ENCODE measurements at places on chromosomes 2 and 18.

DNA sequence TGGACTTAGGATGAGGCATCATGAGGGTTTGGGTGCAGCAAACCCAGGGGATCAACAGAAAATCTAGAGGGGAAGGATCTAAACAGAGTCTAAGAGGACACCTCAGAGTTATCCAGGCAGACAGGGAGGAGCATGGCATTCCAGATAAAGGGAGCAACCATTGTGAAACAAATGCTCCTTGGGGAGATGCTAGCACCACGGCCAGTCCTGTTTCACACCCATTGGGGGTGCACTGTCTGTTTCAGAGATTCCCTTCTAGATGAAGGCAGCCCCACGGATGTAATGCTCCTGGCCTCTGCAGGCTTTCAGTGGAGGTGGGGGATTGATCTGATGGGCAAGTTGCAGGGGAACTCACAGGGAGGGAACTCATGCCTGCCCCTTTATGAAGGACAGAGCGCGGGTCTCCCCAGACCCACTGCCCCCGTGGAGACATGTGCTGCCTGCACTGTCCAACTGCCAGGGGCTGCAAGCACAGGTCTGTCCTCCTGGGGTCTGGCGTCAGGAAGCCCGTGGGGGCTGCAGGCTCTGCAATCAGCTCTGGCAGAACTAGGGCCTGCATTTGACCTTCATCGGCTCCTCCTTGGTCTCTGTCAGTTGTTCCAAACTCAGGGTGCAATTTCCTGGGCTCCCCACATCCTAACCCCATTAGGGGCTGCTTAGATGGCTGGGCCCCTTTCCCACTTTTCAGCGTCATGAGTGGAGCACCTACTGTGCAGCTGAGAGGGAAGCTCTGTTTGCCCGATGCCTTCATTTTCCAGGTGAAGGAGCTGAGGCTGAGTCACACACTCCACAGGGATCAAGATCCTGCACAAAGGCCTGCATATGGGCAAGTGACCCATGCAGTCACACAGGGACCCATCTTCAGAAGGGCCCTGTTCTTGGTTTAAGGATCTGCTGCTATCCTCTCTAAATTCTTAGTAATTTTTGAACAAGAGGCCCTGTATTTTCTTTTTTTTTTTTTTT lies 163.4 kb downstream of the ARL4C start:
- peak; percentile 25 for DNase-seq

DNA sequence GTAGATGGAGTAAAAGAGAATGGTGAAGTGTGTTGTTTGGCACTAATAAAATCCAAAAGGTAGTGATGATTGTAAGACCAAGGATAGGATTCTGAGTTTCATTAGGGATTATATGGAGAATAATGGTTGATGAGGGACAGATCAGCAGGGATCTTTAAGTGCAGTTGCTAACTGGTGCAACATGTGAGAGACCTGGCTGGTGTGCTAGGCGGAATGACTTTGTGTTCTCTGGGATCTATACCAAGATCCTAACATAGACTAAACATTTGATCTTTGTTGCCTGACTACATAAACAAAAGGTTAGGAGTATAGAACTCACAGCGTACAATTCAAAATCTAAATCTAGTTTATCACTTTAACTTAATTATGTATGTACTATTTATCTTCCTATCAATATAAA lies 135.4 kb downstream of the PTRHD1 start:
- no peak for DNase-seq

- no peak for DNase-seq
Observed at GRCh38 chr2:128524183-128524582, 205.5 kb upstream of the HS6ST1 start.

DNA sequence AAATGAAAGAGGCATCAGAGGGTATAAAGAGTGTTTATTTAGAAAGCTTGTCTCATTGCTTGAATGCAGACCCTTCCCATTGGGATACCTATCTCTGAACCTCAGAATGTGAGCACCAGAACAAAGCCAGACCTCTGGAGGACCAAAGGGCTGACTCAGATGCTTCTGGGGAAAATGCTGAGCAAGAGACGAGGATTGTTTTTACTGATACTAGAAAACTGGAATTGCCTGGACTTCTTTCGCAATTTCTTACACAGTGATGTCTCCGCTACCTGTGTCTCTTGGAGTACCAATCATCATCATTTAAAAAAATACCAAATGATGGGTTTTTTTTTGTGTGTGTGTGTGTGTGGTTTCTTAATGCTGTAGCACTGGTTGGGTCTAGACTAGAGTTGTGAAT lies 55.6 kb upstream of the CCDC85A start:
- DNase-seq: peak; percentile 5

- no peak for DNase-seq
Observed at GRCh38 chr2:168116448-168116847, 130.9 kb downstream of the STK39 start.

- no peak for DNase-seq
Observed at GRCh38 chr2:198326431-198326830, 522.0 kb downstream of the PLCL1 start.

DNA sequence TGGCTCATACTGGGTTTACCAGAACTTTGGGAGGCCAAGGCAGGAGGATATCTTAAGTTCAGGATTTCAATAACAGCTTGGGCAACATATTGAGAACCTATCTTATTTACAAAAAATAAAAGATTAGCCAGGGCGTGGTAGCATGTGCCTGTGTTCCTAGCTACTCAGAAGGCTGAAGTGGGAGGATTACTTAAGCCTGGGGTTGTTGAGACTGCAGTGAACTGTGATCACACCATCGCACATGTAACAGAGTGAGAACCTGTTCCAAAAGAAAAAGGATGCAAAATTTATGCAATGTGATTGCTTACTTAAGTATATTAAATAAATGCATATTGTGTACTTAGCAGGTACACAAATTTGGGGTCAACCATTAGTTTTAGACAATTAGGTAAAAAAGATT lies 768.9 kb upstream of the CDH7 start:
- DNase-seq: no peak

GRCh38 chr2:235500761-235501672 lies 7.2 kb downstream of the AGAP1 start:
- DNase-seq: peak; percentile 51

DNA sequence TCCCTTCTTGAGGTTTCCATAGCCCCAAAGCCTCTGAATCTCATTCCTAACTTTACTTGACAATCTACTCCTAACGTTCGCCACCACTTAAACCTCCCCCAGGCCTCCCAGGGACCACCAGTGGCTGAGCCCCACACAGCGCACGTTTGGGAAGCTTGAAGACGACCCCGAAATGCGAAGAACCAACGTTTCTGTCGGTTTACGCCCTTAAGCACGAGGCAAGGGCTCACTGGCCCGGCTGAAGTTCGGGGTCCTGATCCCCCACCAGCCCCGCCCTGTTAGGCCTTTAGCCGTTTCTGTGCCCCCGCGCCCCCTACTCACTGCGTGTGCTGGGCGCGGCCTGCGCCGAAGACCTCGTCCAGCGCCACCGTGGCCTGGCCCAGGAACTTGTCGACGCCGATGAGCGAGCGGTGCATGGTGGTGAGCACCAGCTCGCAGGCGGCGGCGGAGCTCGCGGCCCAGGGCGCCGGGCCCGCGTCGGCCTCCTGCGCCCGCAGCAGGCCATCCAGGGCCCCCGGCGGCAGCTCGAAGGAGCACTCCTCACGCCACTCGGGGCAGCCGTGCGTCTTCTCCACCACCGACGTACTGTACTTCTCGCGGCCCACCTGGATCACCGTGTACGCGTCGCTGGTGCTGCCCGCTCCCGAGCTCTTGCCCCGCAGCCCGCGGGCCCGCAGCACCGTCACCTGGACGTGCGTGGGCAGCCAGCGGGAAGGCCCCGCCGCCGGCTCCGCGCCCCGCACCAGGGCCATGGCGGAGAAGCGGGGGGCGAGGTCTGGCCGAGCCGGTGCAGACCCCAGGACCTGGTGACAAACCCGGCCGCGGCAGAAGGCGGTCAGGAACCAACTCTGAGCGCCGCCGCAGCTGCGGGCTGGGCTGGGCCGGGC lies 479 bp downstream of the RAB11FIP5 start:
- no peak for DNase-seq

DNA sequence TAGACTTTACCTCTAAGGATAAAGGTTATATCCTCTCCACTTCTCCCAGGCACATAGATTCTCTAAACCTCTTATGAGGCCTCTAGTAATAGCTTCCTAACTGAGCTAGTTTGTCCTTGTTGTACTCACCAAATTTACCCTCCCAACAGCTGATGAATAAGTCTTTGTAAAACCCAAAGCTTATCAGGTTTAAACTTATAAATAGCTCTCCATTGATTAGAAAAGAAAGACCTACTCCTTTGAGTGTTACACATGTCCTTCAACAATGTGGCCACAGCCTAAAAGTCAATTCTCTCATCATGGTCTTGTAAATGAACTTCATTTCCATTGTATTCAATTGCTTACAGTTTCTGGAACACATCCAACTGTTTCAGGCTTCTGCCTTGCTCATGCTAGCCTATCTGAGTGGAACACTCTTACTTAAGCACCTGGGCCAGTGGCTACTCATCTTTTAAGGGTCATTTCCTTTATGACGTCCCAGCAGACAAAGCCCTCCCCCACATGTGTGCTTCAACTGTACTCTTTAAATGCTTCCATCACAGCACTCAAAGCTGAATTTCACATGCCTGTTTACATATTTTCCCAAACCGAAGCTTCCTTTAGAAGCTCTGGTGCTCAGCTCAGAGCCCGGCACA lies 131.6 kb downstream of the CDH2 start:
- peak; percentile 55 for DNase-seq

DNA sequence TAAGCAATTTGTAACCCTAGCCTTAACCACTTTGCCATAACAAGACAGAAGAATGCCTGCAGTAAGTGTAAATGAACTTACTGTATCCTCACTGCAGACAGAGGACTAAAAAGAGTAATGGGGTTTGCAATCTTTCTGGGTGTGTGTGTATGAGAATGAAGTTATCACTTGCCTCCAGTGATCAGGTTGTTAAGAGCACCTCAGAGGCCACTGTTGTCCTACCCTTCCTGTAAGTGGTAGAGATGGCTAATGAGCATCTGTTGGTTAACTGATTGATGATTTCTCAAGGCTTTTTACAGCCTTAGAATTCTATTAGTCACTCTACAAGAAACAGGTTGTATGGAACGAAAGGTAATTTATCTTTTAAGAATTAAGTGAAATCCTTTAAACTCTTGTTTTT lies 27.6 kb upstream of the GTF2A1L start:
- DNase-seq: no peak

- peak; percentile 87 for DNase-seq
Observed at GRCh38 chr18:3450012-3450798, at the start of gene TGIF1. TGIF1 (plus strand) TSS chr18:3450172; CDS start chr18:3450490, 318 bp downstream.

DNA sequence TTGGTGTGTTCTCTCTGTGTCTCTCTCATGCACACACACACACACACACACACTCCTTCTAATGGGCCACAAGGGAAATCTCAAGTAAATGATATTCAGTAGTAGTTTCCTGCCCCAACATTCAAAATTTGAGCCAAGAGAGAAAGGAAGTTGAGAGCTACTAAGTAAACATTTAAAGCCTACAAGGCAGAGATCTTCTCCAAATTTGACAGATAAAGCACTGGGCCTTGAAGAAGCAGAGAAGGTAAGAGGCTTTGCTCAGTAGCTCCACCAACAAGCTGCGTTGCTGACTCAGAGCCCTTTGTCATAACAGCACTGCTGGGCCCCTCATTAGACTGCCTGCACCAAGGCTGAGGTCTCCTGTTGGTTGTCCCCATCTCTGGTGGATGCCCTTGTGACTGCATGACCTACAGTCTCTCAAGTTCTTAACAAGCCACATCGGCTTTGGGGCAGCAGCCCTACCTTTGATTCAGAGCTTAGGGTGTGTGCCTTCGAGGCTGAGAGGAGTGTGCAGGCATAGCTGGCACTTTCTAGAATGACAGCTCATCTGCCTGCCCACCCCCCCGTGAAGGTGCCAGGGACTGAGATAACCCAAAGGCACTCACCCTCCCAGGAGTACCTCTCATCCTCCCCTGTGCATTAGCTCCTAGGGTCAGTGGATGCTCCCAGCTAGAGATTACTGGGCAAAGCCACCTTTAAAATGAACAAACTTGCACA lies 32.3 kb upstream of the NEB start:
- no peak for DNase-seq

DNA sequence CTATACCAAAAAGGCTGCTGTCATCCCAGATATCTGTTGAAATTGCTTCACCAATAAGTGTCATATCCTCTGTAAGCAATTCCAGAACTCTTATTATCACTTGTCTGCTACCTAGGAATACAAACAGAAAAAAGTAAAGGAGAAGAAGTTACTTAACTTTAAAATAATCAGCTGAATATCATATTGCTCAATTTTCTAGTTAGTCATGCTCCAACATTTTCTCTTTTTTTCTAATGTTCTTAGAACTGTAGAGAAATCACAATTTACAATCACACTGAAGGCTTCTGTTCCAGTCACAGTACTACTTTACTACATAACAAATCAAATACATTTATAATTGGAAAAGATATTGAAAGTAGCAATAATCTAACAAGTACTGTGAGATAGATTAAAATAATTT lies 17.4 kb downstream of the RTTN start:
- DNase-seq: peak; percentile 35

DNA sequence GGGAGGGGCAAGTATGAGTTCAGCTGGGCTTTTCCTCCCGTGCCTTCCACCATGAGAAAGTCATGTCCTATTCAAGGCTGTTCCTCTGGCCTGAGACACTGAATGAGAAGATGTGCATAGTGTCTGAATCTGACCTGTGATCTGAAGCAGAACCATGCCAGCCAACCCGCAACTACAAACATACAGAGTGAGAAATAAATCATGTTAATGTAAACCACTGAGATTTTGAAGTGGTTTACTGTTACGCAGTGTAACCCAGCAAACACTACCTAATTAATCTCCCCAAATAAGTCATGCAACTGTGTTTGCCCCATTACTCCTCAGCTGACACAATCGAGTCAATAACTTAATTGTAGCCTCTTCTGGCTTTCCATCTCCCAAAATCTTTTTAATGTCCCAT lies 49.2 kb downstream of the METTL4 start:
- DNase-seq: no peak

GRCh38 chr2:20439193-20439475 lies 7.7 kb upstream of the RHOB start:
- DNase-seq: peak; percentile 32

DNA sequence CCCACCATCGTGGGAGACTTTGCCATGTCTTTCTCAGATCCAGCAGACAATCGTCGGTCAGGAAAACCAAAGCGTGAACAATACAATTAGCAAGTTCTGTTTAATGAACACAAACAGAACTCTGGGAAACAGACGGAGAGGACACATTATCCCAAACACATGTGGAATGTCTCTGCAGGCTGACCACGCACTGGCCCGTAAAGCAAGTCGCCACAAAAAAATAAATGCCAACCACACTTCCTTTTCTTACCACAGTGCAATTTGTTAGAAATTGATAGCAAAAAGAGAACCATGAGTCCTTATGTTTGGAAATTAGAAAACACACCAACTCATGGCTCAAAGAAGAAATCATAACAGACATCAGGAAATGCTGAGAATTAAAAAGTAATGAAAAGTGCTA lies 210.9 kb downstream of the TWIST2 start:
- no peak for DNase-seq
